Brain pericyte (primary cell): ENCODE measurements at places on chromosomes 7 and 10.

DNA sequence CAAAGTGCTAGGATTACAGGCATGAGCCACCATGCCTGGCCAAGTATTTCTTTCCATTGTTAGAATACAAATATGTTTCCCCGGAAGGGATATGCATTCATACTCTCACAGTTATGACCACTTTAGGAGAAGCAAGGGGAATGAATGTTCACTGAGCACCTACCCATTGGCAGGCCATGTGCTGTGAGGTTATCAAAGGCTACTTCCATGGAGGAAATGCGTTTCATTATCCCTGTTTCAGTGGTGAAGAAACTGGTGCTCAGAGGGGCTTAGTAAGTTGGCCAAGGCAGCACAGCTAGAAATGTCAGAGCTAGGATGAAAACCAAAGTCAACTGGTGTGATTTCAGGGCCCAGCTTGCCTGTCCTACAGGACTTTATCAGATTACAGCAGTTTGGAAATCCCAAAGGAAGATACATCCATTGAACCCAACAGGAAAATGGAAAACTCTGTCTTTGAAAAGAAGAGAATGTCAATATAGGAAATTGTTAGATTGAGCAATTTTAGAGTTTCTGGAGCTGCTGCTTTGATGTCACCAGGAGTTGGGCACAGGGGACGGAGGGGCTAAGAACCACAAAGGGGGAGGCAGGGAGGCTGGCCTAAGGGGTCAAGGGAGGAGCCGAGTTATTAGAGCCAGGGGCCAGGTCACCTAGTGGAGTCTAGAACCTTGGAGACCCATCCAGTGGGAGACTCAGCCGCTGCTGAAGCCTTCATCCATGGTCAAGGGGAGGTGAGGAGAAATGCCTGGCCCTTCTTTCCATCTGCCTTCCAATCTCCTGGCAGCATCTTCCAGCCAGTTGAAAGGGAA lies 319.8 kb downstream of the FRMD4A start:
- DNase-seq, result no peak

DNA sequence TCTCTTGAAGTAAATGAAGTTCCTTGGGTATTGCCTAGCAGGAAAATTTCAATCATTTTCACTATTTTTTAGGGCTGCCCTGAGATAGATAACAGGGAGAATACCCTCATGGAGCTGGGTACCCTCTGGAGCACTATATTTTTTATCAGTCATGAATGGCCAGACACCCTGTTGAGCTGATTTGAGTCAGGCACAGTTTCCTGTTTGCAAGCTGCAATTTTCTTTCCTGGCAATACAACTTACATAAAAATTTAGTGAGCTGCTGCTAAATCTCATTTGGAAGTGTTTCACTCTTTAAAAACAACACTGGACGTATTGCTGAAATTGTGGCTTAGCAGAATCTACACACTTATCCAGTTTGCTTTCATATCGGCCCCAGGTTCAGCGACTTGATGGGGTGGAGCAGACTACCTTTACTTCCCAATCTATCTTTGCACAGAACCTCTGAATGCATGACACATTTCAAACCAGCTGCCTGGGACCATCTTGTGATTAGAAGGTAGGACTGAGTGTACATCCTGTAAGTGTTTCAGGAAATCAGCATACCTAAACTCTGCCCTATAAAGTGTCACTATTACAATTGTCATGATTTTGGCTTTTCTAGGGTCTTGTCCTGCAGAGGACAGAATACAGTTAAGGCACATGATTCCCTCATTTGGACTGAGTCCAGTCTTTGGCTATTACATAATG lies 125.7 kb upstream of the FAM3C start:
- no peak for DNase-seq

DNA sequence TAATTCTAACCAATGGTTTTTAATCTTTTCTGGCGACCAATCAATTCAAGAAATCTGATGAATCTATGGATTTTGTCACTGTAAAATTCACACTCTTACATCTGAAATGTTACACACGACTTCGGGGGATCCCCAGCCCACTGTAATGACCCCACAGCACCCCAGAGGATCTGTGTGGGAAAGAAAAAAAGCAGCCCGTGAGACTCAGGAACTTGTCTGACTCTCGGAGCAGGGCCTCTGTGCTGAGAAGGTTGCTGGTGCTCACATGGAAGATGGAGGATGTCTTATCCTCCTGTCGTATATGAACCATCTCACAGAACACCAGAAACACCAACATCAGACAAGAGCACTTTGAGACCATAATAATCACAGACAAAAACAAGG lies 228.4 kb upstream of the INHBA start:
- DNase-seq, result no peak

- DNase-seq, result no peak
Observed at GRCh38 chr7:103142494-103142893, 6.4 kb downstream of the NAPEPLD start.

GRCh38 chr7:13044309-13044708 lies 356.9 kb downstream of the ARL4A start:
- DNase-seq, result no peak

DNA sequence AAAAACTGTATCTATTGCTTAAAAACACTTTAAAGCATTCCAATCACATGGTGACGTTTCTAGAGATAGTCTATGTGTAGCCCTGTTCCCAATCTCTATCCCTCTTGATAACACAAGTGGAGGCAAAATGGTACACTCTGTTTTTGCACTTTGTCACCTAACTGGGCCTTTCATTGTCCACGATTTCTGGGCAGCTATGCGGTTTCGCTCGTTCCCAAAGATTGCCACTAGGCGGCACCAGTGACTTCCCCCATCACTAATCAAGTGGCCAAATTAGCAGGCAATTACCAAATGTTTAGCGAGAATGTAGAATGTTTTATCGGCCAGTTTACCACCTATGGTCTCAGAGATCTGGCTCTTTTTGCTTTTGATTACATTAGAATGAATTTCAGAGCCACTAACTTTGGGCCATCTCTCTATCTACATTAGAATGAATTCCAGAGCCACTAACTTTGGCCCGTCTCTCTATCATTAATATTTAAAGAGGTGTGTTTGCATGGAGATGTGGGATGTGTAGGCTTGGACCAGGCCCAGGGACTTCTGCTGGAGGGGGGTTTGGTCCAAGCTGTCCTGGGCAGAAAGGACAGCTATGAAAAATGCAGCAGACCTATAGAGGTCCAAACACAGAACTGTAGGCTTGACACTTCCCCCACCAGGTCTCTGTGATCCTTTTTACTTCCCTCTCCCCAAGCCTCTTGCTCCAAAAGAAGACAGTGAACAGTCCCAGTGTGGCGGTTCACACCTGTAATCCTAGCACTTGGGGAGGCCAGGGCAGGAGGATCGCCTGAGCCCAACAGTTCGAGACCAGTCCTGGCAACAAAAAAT lies 90.1 kb downstream of the EPC1 start:
- peak; percentile 11 for DNase-seq

- no peak for DNase-seq
Observed at GRCh38 chr7:55898287-55898686, 11.0 kb downstream of the ZNF713 start.

GRCh38 chr7:132218876-132219275 lies 357.4 kb downstream of the PLXNA4 start:
- DNase-seq, result no peak

DNA sequence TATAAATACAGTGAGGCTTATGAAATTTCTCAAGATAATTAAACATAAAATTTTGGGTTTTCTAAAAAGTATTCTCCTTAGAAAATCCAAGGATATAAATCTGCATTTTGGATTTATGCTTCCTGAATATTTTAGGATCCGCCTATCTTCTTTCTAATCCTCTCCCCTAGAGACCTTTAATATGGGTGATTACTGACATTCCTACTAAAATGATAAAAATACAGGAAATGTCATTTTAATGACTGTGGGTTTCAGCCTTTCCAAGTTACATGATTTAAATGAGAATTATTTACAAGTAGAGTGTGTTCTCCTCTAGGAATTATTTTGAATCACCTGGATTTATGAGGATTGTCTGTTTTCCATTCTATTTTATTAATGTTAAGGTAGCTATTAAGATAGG lies 150.4 kb downstream of the C7orf25 start:
- no peak for DNase-seq

GRCh38 chr10:124650820-124651401 lies 93.3 kb downstream of the FAM53B start:
- DNase-seq, result no peak

- DNase-seq, result no peak
Observed at GRCh38 chr7:73888959-73889358, 28.0 kb downstream of the TMEM270 start.

DNA sequence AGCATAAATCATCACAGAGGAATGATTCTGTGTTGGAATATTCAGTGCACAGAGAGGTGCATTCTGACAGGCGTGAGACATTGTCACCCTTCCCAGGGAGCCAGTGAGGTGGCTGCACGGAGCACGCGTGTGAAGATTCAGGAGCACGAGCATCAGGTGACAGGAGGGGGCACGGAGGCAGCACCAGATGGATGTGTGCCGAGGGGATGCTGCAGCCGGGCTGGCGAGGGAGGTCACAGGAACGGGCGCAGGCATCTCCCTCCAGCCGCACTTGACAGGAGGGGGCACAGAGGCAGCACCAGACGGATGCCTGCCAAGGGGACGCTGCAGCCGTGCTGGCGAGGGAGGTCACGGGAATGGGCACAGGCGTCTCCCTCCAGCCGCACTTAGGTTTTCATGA lies 66.5 kb downstream of the DIP2C start:
- no peak for DNase-seq

DNA sequence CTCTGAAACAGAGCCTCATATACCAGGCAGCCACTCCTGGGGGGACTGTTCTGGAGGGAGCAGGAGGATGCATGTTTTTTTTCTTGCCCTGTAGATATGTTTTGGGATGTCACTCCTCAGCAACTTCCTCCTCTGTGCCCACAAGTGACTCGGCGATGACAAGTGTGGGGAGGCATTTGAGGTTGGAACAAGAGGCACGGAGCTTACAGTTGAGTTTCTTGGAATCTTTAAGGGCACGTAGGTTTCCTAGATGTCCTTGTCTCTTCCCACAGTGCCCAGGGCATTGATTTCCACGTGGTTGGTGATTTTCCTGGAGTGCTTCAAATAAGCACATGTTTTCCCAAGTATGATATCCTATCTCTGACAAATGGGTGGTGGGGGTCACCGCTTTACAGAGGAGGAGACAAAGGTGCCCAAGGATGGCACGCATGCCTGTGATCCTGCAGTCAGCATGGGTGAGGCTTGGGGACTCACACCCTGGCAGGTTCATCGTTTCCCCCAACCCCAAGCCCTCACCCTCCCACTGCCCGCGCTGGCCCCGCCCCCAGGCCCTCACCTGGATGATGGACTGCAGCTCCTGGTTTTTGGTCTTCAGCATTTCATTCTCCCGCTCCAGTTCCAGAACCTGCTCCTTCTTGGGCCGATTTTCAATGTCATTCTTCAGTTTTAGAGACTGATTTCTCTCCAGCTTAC lies 95.2 kb upstream of the GNA12 start:
- no peak for DNase-seq

DNA sequence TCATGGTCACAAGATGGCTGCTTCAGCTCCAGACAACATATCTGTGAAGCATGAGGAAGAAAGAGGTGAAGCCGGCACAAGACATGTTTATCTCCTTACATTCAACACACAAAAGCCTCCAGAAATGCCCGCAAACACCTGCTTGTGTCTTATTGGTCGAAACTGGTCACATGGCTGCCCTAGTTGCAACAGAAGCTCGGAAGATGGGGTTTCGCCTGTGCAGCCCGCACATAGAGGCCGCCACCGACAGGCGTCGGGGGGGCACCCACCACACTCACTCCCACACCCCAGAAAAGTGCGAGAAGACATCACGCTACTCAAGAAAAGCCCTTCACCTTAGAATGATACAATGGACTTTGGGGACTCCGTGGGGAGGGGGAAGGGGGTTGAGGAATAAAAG lies 63.0 kb upstream of the MGMT start:
- no peak for DNase-seq

- no peak for DNase-seq
Observed at GRCh38 chr7:41832941-41833340, 130.1 kb upstream of the INHBA start.

GRCh38 chr10:61135276-61135721 lies 191.3 kb upstream of the RHOBTB1 start:
- DNase-seq, result no peak
